MV-4-11 (cell line): ENCODE measurements at places on chromosomes 2 and 18.

GRCh38 chr2:179129574-179130238, 79.8 kb upstream of the CCDC141 start:
- DNase-seq, result peak; percentile 15

- no peak for DNase-seq
These were observed 70.1 kb downstream of the NOL10 start for GRCh38 chr2:10619643-10620042.

- DNase-seq, result no peak
These were observed 8.8 kb downstream of the IWS1 start for GRCh38 chr2:127517465-127517864.

GRCh38 chr2:1231466-1232063, 181.7 kb upstream of the TPO start:
- DNase-seq, result no peak
